ENCODE measurements at places on chromosomes 6 and 20. TPM values are rescaled to one million over a fixed set of nuclear protein-coding genes. Genes with fewer than 3 reads are reported as not detected.

The RIPOR2 gene
- total RNA-seq = 3.2 TPM

The MMS22L gene
- 4.5 TPM for total RNA-seq

DNA sequence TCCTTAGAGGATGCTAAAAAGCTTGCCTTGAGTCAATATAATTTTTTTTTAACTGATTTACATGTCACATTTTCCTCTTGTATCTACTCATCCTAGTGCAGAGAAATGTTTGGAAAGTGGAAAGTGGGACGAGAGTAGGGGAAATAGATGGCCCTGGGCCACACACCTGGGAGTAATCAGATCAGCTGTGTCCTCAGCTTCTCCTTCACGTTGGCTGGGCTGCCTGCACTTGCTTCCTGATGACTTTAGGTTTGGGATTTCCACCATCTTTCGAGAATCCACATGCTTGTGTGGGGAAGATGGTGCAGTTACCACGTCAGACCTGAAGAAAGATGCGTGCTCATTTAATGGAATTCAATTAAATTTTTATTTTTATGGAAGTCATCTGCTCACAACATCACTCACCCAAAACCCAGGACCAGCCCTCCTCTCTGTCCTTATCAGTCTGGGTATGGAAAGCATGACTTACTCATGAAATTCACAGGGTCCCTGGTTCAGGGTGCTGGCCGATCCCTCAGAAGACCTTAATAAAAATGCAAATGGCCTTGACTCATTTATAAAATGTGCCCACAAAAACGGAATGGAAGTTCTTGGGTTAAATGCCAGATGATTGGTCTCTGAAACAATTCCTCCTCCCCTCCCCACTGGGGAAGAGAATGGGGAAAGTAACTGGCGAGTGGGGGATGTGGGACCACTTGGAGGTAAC, 74.5 kb upstream of the TIAM2 start:
- DNase-seq = no peak

DNA sequence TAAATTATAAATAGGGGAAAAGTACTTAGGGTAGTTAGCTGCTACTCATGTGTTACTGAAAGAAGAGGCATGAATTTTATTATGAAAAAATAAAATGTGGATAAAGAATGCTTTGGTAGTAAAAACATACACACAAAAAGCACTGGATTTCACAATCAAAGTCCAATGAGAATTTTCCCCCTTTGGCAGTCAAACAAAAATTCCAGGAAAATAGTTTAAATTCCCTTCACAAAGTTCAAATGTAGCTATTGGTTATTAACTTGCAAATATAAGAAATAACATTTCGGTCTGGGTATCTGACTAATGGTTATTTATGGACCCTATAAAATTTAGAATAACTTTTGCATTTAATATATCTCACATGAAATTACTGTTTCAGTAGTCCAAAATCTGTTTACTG, 210.4 kb downstream of the FOXC1 start:
- DNase-seq = no peak

DNA sequence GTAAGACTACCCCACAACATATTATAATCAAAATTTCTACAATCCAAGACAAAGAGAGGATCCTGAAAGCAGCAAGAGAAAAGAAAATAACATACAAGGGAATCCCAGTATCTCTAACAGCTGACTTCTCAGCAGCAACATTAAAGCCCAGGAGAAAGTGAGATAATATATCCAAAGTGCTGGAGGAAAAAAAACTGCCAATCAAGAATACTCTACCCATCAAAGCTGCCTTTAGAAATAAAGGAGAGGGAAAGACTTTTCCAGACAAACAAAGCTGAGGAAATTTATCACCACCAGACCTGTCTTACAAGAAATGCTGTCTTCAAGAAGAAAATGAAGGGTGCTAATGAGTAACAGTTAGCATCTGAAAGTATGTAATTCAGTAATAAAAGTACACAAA, 43.3 kb upstream of the IRAK1BP1 start:
- no peak for DNase-seq

DNA sequence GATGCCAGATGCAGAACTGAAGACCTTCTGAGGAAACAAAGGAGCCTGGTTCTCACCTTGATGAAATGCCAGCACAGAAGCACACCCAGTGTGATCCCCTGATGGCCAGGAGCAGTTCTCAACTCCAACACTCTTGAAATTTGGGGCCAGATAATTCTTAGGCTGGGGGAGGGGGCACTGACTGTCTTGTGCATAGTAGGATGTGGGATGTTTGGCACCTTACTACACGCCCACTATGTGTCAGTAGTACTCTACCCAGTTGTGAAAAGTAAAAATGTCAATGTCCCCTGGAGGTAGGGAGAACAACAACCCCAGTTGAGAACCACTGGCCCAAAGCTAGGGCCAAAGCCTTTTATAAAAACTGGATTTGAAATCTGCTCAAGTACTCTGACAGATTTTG, 398.3 kb upstream of the ARID1B start:
- no peak for DNase-seq

GRCh38 chr6:80962382-80962781, 790.1 kb downstream of the TENT5A start:
- no peak for DNase-seq

DNA sequence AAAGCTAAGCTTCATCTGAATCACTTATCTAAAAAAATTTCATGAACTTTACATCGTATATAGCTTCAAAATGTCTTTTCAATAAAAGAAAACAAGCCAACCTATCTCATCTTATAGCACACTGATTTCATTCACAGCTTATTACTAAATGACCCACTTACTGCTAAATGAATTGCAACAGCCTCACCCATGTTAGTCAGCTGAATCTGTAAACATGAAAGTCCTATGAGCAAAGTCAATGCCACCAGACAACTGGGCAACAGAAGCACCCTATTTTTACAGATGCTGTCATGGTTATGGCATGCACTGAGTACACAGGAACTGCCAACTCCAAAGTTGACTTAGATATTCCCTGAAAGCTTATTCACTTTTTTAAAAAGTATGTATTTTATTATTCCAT, 41.2 kb upstream of the DST start:
- peak; percentile 83 for DNase-seq

GRCh38 chr20:63061051-63061770, 54.4 kb upstream of the BHLHE23 start:
- no peak for DNase-seq

DNA sequence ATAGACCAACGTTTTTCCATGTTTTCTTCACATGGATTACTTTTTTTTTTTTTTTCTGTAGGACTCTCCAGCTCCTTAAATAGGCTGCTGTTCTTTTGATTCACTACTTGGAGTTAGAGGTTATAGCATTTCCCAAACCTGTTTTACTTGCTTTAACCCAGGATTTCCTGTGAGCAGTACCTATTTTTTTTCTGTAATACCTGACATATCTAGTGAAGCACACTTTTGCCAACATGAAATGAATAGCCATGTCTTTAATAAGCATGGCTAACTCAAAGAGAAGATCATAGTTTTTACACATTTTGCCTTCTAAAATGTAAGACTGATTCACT, 137.0 kb downstream of the FOXA2 start:
- no peak for DNase-seq

- no peak for DNase-seq
Measured at GRCh38 chr6:81694207-81694606, 58.3 kb downstream of the TENT5A start.

DNA sequence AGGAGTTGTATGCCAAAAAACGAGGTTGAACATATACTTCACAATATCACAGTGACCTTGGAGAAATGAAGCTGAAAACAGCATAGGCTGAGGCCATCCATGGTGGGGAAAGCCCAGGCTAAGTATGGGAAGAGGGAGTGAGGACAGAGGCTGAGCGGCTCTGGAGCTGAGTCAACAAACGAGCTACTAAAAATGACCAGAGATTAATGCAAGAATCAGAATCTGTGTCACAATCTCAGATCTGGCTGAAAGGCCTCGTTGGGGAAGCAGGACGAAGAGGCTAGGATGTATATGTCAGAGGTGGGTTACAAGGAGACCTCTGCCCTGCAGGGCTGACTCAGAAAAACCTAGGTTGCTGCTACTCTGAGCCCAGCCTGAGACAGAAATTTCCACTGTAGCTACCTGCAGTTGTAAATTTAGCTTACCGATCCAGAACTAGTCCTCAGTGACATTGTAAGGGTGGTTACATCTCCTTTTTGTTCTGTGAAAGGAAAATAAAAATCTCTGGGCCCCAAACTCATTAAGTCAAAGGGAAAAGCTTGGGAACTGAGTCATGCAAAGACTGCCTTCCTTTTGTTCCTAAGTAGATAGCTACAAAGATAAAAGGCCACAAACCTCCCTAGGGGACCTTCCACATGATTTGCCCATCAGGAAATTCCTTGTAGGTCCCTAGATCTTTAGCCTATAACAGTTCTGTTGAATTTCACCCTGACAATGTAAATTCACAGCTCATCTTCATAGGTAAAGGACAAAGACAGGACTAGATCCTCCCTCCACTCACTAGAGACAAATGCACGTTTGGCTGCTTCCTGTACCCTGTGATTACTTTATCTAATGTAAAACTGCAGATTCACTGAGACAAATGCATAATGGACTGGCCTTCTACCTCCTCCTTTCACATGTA, 8.5 kb upstream of the TUBB2A start:
- no peak for DNase-seq

DNA sequence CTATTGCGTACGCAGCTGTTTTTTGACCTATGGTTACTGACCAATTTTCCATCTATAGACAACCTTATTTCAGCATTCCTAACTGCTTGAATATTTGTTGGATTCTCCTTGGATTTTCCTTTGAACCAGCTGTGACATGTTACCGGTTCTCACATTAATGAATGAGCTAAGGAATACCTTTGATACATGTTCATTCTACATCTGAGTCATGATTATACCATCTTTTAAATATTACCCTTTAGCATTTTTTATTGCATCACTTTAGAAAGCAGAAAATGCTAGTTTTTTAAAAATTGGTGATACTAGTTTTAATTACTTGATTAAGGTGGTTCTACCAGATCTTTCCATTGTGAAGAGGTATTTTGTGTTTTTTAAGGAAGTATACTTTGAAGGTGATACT, 1.9 kb upstream of the IGF2R start:
- DNase-seq = no peak

GRCh38 chr6:167892835-167893815, 66.4 kb downstream of the AFDN start:
- DNase-seq = no peak

DNA sequence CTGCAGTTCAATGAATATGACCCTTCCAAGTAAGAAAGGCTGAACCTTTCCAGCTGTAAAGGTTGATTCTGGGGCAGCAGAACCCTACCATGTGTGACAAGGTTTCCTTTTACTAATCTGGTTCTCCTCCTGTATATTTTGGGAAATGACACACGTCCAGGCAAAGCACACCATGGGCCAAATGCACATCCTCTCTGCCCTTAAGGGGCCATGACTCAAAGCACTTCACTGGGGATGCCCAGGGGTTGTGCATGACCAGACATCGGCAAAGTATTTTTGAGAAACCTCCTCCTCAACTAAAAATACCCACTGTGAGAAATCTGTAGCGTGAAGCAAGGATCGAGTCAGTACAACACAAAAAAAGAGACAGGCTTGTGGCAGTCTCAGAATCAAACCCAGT, 174.7 kb downstream of the BACH2 start:
- no peak for DNase-seq

DNA sequence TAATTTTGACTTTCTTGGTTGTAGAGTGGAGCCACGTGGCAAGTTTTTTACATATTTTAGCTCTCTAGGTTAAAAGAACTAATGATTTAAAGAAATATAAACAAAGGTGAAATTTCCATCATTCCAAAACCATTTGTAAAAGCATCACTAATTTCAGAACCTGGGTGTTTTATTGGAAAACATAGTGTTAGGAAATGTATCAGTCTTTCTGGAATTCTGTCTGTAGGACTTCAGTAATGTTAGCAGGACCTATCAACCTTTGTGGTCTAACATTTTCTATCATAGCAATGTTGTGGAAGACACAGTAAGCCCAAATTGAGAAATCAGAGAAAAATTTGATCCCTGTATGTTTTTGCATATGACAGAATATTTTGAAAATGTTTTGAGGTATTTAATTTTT, 28.3 kb downstream of the L3MBTL3 start:
- DNase-seq = no peak

DNA sequence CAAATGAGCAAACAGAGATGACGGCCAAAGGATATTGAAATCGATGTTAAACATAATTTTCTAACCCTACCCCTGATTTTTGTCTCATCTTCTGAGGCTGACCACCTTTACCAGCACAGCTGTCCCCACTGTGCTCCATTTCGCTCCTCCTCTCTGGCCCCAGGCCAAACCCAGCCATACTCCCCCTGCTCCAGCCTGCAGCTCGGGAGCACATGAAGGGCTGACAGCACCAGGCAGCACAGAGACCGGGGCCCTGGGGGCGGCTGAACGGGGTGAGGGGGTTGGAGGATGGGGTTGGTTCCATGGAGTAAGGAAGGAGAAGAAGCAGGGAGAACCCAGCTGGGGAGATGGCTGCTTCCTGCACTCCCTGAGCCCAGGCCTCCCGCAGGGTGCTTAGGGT, 3.2 kb upstream of the NCR2 start:
- DNase-seq = no peak

DNA sequence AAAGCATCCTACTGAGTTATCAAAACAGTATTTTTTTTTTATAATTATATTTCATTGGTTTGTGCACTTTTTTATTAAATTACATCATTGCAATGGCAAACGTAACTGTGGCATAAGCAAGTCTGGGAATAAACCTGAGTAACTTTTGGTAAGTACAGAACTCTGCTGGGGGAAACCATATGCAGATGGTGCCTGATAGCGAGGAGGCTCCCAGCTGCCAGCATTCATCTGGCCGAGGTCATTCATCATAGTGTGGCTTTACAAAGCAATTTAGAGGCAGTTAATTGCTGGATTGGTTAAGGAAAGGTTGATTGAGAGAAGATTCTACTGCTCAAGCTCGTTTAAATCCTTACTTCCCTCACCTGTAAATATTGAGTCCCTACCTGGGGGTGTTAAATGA, 52.6 kb downstream of the HECA start:
- no peak for DNase-seq

- no peak for DNase-seq
Measured at GRCh38 chr6:136886091-136886490, 36.0 kb upstream of the SLC35D3 start.

GRCh38 chr6:127963495-127963894, 62.6 kb upstream of the THEMIS start:
- no peak for DNase-seq

DNA sequence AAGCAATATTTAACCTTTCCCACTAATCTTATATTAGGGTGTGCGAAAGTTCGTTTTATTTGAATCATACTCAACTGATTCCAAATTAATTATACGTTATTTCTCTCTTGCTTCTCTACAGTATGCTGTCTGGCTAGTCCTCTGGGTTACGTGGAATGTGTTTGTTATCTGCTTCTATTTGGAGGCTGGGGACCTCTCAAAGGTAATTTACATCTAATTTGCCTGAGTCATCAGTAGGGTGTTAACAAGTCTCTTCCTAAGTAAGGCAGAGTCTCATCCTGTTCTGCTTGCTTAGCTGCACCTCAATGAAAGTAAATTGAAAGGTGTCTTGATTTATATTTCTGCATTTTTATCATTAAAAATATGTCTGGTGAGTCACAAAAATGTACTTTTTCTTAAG, 551.5 kb downstream of the NKAIN2 start:
- DNase-seq = no peak

DNA sequence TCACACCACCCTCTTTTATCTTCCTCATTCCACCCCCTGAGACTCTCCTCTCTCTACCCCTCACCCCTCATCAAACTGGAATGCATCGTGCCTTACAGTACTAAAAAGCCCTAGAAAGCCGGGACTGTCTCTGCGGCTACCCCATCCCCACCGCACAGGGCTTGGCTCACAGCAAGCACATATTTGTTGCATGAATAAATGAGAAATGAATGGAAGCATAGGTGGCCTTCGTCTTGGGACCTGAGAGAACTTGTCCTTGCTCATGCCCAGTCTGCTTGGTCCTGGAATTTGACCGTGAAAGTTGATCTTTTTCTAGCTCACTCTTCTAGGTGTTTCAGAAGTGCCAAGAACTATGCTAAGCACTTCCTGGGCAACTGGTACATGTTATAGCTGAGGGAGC, 53.3 kb downstream of the APCDD1L start:
- DNase-seq = no peak
